Ureter (tissue), 1 donor: ENCODE measurements at places on chromosomes 2 and 18. TPM values are rescaled to one million over a fixed set of nuclear protein-coding genes. Genes with fewer than 3 reads are reported as not detected.

EFR3B gene
- 1.0 TPM for total RNA-seq

DNA sequence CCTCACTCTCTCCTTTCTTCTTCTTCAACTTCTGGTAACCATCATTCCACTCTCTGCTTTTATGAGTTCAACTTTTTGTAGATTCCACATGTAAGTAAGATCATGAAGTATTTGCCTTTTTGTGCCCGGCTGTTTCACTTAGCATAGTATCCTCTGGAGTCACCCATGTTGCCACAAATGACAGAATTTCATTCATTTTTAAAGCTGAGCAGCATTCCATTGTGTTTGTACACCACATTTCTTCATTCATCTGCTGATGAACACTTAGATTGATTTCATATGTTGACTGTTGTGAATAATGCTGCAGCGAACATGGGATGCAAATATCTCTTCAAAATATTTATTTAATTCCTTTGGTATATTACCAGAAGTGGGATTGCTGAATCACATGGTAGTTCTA is 133.6 kb upstream of the ERBB4 start:
- no peak for DNase-seq

- DNase-seq, result no peak
These were observed 43.1 kb upstream of the CHN1 start for GRCh38 chr2:175048275-175048674.

DNA sequence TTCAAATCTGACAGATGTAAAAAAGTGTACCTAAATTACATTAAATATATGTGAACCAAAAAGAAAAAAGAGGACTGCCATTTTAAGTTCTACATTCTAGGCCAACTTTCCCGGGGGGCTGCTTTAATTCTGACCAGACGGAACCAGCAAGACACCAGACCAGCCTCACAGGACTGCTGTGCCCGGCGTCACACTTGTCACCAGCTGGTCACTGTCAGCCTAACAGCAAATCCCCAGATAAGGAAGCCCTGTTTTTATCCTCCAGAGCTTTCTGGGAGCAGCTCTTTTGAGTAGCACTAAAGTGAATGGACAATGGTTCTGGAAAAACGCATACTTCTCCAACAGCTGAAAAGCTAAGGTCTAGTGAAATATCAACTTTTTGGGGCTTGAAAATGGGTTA is 35.6 kb downstream of the CYB5A start:
- DNase-seq, result no peak

DNA sequence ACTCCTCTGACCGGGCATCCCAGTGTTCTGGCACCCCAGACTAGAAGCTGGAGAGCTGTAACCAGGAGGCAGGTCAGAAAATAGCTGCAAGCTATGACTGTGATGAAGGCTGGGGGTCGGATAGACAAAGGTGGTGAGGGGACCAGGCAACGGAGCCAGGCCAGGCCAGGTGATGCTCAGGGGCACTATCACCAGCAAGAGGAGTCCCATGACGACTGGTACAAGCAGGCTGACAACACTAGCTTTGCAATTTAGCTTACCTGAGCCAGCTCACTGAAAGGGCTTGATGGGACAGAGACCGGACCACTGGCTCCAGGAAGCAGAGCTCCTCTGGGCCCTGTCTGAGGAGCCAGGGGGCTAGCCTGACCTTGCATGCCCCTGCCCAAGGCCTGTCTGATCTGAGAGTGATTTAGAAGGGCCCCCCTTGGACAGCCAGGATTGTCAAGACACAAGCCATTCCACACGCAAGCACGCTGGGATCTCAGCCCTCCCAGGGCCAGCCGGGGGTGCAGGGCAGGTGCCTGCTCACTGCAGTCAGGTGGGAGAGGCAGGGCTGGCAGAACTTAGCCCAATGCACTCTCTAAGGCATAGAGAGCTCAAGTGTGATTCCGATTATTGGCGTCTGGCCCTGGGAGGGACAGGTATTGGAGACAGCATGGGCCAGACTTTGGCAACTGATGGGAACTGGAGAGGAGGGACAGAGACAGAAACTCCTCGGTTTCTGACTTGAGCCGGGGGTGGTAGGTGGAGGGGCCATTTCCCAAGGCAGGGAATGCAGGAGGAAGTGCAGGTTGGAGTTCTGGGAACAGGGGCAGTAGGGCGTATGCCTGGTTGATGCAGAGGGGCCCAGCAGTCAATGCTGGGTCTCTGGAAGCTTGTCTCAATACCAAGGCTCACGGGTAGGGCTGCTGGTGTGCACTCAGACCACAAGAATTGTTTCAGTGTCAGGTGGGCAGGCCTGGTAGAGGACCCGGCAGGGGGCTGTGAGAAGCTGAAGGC is 47.7 kb downstream of the MYO7B start:
- DNase-seq, result no peak

DNA sequence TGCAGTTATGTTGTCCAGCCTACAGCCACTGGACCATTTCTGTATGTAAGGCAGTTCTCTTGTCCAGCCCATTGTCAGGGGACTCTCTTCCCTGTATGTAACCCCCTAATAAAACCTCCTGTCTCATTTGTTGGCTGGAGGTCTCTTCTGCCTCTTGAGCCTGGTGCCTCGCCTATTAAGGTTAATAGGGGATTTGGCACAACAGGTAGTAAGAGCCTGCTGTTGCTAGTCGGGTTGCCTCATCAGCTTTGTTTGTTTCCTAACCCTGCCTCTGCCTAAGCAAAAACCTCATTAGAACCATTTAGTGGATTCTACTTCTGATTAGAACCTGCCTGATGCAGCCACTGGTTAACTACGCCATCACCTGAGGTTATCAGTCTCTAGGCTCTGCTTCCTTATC is 62.2 kb upstream of the STPG4 start:
- no peak for DNase-seq

- no peak for DNase-seq
These were observed 228.3 kb downstream of the PTGR3 start for GRCh38 chr18:74980669-74981068.

WIPF1 gene
- 35.7 TPM for total RNA-seq

DNA sequence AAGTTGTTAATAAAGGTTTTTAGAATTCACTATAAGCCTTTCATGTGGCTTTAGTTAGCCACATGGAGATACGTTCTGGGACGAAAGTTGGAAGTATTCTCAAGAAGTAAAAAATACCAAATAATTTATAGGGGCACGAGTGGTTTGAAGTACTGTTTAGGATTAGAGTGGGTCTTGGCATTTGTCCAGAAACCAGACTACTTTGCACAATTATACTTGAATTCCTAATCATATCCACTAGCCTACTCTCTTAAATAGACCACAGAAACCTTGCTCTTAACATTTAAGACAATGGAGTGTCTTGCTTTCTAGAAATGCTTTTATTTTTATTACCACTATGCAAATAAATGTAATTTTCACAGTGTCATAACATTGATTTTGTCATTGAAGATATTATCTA is 44.6 kb downstream of the UBE2E3 start:
- no peak for DNase-seq

DNA sequence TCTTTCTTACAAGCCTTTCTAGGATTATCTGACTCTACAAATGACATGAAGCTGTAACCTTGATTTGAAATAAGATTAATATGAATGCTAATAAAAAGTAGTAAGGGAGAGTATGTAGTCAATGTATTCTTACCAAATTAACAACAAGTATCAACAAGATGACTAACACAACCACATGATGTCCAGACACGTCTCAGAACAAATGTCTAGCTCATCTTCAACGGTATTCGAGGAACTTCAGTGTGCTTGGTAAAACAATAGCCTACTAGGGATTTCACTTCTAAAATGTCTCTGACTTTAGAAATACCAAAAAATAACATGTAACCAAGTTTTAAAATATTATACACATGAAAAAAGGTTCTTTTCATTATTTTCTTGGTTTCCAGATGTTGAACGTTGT is 3.4 kb downstream of the HDLBP start:
- DNase-seq, result no peak

GRCh38 chr2:129904532-129905446 is 74.7 kb upstream of the RAB6C start:
- peak; percentile 13 for DNase-seq

DNA sequence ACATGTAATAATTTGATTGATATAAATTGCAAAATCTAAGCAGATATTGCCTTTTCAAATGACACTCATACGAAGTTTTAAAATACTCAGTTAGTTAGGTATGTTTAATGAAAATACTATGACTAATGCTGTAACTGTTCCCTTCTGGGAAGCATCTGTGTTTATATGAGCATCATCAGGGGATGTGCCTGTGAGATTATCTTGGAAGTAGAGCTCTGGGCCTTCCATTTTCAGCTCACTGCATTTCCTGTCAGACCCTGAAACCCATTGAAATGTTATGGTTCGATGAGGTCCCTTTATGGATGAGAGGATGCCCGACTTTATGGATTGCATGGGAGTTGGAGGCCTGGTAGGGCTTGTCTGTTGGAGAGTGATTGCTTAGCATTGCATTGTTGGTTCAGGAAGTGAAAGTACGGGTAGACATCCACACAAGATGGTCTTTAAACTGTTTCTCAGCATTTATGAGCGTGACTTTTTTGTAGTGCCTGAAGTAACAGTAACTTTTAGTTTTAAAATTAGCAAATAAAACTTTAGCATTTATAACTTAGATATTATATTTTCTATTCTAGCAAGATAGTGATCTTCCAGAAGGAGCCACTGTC is 28.7 kb downstream of the ELP2 start:
- no peak for DNase-seq

DNA sequence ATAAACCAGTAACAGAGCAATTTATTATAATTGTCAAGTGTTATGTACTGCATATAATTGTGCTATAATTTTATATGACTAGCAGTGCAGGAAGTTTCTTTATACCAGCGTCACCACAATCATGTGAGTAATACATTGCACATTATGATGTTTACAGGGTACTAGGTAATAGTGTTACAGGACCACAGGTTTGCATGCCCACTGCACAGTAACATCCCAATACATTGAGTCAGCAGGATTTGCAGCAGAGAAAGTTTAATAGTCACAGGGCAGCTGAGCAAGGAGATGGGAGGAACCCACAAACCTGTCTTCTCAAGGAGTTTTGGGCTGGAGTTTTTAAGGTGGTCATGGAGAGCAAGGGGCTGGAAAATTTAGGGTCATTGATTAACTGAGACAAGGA is 1042.9 kb upstream of the ACVR2A start:
- no peak for DNase-seq

GRCh38 chr2:135582383-135582782 is 51.1 kb downstream of the R3HDM1 start:
- no peak for DNase-seq

- DNase-seq, result no peak
These were observed 22.0 kb upstream of the SERPINB12 start for GRCh38 chr18:63520053-63520685.

DNA sequence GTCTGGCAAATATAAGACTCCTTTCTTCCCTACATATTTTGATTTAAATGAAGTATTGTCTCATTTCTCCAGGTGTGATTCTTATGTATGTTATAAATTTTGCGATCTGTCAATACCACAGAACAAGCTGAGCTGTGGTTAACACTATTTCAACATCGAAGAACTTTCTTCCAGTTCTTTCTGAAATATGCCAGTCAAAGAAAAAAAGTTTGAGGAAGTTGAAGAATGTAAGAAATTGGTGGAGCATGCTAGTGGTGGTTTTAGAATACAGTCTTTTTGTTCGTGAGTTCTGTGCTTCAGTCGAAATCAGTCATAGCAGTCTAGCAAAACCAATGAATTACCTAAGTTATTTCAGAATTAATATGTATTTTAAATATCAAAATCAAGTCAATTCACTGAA is 8.6 kb upstream of the COBLL1 start:
- DNase-seq, result no peak

- no peak for DNase-seq
These were observed 103.7 kb upstream of the ATP8B1 start for GRCh38 chr18:57906852-57907251.

DNA sequence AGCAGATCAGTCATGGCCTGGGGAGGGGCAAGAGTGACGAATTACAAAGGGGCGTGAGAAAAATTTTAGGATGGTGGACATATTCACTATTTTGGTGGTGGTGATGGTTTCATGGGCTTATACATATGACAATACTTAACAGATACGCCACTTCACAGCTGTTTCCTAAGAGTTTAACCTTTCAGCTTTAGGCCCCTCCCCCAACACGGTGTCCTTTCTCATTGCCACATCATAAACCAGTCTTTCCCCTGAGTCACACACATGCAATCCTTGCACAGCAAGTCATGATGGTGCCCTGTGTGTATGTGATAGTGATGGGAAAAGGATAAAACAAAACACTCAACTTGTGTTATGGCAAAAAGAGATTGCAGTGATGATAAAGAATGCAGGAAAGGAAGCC is 47.6 kb upstream of the IL1R1 start:
- DNase-seq, result no peak

ATG16L1 gene
- 35.4 TPM for total RNA-seq

HMSD gene
- not detected for total RNA-seq

GRCh38 chr2:203737360-203737759 is 30.9 kb downstream of the CD28 start:
- no peak for DNase-seq

GRCh38 chr18:54766634-54767033 is 61.6 kb upstream of the RAB27B start:
- DNase-seq, result no peak

SULT1C4 gene
- total RNA-seq, result 3.4 TPM

- DNase-seq, result no peak
These were observed 41.8 kb upstream of the COPS8 start for GRCh38 chr2:237043866-237044265.

UGT1A8 gene
- total RNA-seq, result 4.4 TPM

FSIP2 gene
- total RNA-seq, result 5.8 TPM

DNA sequence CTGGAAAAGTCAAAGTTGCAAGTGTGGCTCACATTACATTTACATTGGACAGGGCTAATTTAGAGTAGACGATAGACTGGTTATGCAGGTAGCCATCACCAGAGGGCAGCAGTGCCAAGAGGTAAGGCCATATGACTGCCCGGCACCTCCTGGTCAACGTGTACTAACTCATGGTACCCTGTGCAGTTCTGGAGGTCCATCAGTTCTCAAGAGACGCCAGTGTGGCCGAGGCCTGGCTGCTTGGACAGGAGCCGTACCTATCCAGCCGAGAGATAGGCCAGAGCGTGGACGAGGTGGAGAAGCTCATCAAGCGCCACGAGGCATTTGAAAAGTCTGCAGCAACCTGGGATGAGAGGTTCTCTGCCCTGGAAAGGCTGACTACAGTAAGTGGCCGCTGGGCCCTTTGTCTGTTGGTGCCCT is 65.8 kb upstream of the EML6 start:
- DNase-seq, result no peak

ZNF513 gene
- total RNA-seq, result 39.3 TPM

DNA sequence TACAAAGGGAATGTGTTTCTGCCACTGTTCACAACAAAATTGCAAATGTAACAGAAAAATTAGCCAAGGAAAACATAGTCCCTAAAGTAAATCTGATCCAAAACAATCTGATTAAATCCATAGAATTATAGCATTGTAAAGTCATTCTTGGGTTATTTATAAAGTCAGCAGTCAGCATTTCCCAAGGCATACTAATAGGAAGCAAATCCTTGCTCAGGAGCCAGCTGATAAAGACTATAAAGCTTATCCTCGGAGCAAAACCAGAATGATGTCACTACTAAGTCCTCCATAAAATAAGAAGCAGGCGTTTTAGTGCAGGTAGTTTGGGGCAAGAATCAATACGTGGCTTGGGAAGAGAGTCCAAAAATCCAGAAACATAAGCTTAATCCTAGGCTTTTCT is 67.3 kb upstream of the CSRNP3 start:
- DNase-seq, result no peak
